Bone marrow (tissue), 2 donors: ENCODE measurements at places on chromosomes 6 and 20.

DNA sequence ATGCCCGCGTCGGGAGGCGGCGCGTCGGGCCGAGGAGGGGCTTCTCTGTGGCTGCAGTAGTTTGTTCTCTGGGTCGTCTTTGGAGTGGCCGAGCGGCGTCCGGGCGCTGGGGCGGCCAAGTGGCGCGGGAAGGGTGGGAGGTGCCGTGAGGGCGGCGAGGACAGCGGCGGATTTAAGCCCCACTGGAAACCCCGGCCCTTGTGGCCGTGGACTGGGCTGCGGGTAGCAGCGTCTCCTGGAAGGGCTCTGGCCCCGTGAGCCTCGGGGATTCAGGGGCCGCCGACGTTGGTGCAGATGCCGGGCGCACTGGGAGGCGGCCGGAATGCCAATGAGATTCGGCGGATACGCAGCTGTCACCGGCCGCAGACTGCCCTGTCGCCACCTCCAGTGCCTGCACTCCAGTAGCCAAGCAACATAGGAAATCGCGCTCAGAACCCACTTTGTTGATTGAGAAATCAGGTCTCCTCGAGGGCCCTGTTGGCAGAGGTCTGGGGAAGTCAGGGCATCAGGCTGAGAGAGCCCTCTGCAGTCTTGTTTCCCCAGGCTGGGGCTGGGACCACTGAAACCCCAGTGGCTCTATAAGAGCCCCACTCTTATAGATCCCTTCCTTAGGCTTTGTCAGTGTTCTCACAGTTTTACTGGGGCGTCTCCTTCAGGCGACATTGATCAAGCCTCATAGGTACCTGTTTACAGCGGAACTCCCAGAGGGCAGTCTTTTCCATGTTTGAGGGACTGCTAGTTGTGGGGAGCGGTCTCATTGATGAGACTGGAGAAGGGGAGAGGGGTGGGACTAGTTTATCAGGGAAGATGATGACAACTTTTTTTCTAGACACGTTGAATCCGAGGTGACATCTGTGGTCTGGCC, 642 bp downstream of the GZF1 start:
- DNase-seq = peak; percentile 55

- no peak for DNase-seq
Observed at GRCh38 chr6:157137501-157137900, 185.8 kb downstream of the TMEM242 start.

GRCh38 chr6:16698997-16699868, 62.0 kb downstream of the ATXN1 start:
- no peak for DNase-seq

GRCh38 chr6:2959909-2960719, 11.3 kb downstream of the SERPINB6 start:
- DNase-seq = no peak

DNA sequence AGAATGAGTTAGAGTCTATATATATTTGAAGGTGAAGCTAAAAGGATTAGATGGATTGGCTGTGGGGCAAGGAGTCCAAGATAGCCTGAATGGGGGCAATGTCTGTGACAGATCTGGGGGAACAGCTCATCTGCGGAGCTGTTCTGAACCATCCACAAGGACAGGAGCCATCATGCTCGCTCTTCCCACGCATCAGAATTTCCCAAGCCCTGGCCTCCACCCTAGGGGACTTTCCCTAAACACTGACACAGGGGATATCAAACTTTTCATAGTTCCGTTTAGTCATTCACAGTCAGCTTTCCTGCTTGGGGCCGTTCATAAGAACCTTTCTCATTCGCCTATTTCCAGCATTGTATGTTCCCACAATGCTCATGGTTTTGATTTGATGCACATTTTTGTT, 37.6 kb upstream of the CCN6 start:
- no peak for DNase-seq

- peak; percentile 27 for DNase-seq
Observed at GRCh38 chr6:64330694-64331307, 695.2 kb downstream of the PHF3 start.

GRCh38 chr6:57177545-57178265, 5.6 kb downstream of the BAG2 start:
- no peak for DNase-seq

DNA sequence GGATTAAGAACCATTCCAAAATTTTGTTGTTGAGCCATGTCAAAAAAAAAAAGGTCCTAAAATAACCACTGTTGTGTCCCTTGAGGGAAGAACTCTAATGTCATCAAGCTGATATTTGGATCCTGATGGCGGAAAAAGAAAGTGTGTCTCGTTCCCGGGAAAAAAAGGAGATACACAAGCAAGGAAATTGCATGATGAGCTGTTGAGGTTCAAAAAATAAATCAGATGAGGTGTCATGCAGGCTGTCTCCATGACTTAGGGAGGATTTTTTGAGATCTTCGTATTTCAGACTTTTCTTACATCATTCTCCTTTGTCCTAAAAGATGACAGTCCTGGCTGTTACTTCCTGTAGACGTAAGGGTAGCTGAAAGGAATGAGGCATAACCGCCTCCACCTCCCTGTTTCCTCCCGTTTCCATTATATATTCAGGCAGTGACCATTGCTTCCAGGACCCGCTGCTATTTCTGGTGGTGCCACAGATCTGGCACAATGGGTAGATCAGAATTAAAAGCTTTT, 117.3 kb upstream of the TNFAIP3 start:
- no peak for DNase-seq

DNA sequence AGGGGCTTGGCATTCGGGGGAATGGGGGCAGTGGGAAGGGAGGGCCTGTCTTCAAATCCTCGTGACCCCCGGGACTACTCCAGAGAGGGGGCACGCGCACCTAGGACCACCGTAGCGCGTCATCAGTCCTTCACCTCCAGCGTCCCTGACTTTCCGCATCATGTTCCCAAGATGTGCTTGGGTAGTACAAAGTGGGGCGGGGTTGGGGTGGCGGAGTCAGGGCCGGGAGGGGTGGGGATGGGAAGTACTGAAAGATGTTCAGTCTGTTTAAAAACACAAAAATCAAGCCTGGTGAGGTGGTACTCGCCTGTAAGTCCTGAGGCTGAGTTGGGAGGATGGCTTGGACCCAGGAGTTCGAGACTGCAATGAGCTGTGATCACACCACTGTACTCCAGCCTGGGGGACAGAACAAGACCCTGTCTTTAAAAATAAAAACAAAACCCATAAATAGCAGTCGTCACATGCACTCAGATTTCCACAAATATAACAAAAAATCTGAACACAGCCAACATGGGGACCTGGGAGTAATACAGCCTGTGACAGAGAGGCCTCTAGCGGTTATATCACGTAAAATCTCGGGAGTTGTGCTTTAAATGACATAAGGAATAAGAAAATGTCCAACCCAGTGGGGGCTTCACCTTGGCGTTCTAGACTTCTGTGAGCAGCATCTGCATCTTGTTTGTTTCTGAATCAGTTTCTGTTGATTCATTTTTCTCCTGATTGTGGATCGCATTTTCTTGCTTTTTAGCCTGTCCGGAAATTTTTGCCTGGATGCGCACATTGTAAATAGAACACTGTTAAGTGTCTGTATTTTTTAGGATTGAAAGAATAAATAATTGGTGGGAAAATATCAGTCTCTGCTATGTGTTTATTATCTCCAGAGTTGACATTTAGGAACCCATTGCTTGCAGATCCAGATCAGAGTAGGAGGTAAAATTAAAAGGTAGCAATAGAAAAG, 698 bp upstream of the LRP11 start:
- DNase-seq = peak; percentile 75

DNA sequence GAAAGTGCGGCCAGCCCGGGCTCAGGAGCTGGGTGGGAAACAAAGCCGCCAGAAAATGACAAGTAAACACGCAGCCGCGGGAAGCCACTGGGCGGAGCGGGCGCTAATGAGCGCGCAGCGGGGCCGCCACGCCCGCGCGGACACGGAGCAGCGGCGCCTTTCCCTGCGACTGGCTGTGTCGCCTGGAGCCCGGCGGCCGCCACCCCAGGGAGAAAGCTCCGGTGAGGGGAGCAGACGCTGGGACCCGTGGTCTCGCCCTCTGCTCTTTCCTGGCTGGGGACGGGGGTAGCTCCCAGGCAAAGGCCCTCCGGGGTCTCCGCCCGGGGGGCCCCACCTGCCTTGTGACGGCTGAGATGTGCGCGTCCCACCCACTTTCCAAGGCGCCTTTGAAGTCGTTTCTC, 54.9 kb downstream of the PRR18 start:
- no peak for DNase-seq

- peak; percentile 32 for DNase-seq
Observed at GRCh38 chr6:41901882-41902519, 6.8 kb upstream of the USP49 start.
